ENCODE measurements at places on chromosomes 1 and 21. TPM values are rescaled to one million over a fixed set of nuclear protein-coding genes. Genes with fewer than 3 reads are reported as not detected.

Gene RABGAP1L
- 18.2 TPM for total RNA-seq

Gene BSND
- not detected for total RNA-seq

Gene NTNG1
- total RNA-seq, result not detected

Gene KRTAP11-1
- total RNA-seq, result not detected

Gene SLFNL1
- total RNA-seq, result 0.28 TPM

- H3K4me1 ChIP-seq, result no peaks in the 10 kb centered on the region
- DNase-seq, result no peak
- H3K4me3 ChIP-seq, result no peak overlapping the region
- H3K27me3 ChIP-seq, result no peaks in the 10 kb centered on the region
Observed at GRCh38 chr1:209063767-209064659, 519.5 kb upstream of the CAMK1G start.

GRCh38 chr1:116667575-116668105 is at the start of gene IGSF3:
Gene IGSF3 (minus strand): TSS chr1:116667733. CDS start chr1:116666326, 1,407 bp downstream.
- no peaks in the 10 kb centered on the region for H3K36me3 ChIP-seq
- no peaks in the 10 kb centered on the region for H3K4me1 ChIP-seq
- H3K27ac ChIP-seq, result no peak within 1 kb of the TSS
- no peaks in the 10 kb centered on the region for H3K27me3 ChIP-seq

GRCh38 chr1:61184040-61184713 is 101.8 kb downstream of the NFIA start:
- no peaks in the 10 kb centered on the region for H3K27me3 ChIP-seq
- peak overlapping the region; percentile 69 for H3K4me3 ChIP-seq
- H3K36me3 ChIP-seq, result peaks cover 5% of the 10 kb centered on the region
- DNase-seq, result peak; percentile 76

- H3K27me3 ChIP-seq, result no peaks in the 10 kb centered on the region
- no peaks in the 10 kb centered on the region for H3K36me3 ChIP-seq
- H3K4me3 ChIP-seq, result no peak overlapping the region
- no peak overlapping the region for H3K27ac ChIP-seq
- no peak for DNase-seq
Observed at GRCh38 chr1:209349363-209350308, 233.9 kb upstream of the CAMK1G start.

GRCh38 chr1:38990386-38990737 is 714 bp upstream of the AKIRIN1 start:
- H3K4me1 ChIP-seq, result peaks cover 27% of the 10 kb centered on the region
- peak overlapping the region; percentile 42 for H3K27ac ChIP-seq
- no peak for DNase-seq

DNA sequence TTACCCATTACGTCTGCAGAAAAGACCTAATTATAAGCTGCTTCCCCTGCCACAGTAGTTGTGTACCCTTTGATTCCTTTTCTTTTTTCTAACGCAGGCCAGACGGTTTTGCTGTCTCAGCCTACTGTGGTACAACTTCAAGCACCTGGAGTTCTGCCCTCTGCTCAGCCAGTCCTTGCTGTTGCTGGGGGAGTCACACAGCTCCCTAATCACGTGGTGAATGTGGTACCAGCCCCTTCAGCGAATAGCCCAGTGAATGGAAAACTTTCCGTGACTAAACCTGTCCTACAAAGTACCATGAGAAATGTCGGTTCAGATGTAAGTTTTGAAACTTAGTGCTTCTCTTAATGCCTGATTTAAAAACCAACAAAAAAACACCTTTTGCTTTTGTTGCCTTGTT is 35.8 kb downstream of the ATF6 start:
- H3K27ac ChIP-seq, result no peak overlapping the region
- H3K36me3 ChIP-seq, result peaks cover 69% of the 10 kb centered on the region
- no peaks in the 10 kb centered on the region for H3K4me1 ChIP-seq
- no peaks in the 10 kb centered on the region for H3K27me3 ChIP-seq
- no peak overlapping the region for H3K4me3 ChIP-seq

- no peak overlapping the region for H3K4me3 ChIP-seq
- DNase-seq, result peak; percentile 78
- no peaks in the 10 kb centered on the region for H3K27me3 ChIP-seq
- H3K36me3 ChIP-seq, result peaks cover 5% of the 10 kb centered on the region
Observed at GRCh38 chr1:64006276-64007051, 197.0 kb upstream of the UBE2U start.

DNA sequence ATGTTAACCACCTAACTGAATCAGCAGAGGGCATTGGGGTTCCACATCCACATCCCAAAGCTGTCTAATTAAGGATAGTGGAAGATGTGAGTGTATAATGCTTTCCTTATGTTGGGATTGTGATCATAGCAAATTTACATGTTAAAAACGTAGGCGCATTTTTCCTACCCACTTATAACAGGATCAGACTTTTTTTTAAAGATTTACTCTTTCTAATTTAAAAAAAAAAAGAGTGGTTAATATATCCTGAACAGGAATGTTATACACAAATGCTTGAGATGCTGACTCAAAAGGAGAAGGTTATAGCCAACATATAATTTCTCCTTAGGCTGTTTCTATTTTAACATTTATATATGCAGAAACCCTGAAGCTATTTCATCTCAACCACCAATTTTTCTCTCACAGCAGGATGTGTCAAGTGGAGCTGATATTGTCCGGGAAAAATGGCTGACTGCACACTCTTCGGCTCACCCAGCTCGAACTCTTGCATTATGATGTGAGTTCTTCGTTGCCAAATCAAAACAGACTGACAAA is 40.3 kb downstream of the RGS5 start:
- no peak for DNase-seq
- H3K4me1 ChIP-seq, result peaks cover 11% of the 10 kb centered on the region
- no peaks in the 10 kb centered on the region for H3K27me3 ChIP-seq
- H3K36me3 ChIP-seq, result peaks cover 6% of the 10 kb centered on the region

- H3K4me3 ChIP-seq, result no peak overlapping the region
- H3K4me1 ChIP-seq, result peaks cover 24% of the 10 kb centered on the region
- H3K36me3 ChIP-seq, result peaks cover 2% of the 10 kb centered on the region
Observed at GRCh38 chr1:43912607-43913006, 21.0 kb upstream of the ARTN start.
